Activated naive CD4-positive, alpha-beta T cell treated with anti-CD3 and anti-CD28 coated beads for 36 hours (primary cell): ENCODE measurements at places on chromosomes 1 and 21.

GRCh38 chr1:72284348-72285073 lies 2.2 kb upstream of the NEGR1 start:
- DNase-seq, result peak; percentile 74

DNA sequence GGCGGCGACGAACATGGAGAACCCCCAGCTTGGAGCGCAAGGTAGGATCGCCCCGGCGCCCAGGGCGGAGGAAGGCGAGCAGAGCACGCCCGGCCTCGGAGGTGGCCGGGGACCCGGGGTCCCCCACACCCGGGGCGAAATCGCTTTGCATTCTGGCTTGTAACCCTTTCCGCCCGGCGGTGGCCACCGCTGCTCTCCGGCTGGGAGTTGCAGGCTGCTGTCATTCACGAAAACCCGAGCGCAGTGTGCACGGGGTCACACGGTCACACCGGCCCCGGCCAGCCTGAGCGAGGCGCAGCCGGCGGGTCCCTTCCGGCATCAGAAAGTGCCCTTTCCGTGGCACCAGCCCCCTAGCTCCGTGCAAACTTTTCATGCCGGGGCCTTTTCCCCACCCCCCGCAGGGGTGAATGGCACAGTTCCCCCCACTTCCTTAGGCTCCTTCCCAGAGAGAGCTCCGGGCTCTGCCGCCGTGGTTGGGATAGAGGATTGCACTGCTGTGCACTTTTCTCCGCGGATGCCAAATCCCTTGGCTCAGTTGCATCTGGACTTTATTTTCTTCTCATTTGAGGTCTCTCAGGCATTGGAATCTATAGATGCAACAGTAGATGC lies 802 bp downstream of the KAZN start:
- DNase-seq, result no peak

GRCh38 chr1:2921970-2922686 lies 99.1 kb upstream of the ACTRT2 start:
- peak; percentile 31 for DNase-seq

DNA sequence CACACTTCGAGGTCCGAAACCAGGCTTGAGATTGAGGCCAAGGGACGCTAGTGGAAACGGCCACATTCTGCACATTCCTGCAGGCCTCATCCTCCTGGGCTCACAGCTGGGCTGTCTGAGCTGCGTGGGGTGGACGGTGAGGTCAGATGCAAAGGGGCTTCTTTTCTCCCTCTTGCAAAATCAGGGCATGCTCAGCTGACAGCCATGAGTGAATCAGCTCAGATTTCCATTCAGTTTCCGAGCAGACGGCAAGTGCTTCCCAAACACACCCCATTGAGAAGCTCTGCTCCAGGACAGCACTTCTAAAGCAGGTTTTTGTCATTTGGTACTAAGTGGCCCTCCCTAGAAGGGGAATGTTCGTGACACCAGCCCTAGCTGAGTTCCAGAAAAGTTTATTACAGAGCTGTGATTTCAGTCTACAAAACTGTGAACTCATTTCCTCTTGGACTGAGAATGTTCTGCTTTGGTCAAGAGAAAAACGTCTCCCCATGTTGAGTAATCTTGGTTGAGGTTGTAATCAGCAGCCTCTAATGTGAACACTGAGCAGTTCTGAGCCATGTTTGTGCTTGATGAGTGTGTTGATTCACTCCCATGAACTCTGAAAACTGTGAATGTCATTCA lies 10.0 kb downstream of the PDPN start:
- DNase-seq, result no peak

DNA sequence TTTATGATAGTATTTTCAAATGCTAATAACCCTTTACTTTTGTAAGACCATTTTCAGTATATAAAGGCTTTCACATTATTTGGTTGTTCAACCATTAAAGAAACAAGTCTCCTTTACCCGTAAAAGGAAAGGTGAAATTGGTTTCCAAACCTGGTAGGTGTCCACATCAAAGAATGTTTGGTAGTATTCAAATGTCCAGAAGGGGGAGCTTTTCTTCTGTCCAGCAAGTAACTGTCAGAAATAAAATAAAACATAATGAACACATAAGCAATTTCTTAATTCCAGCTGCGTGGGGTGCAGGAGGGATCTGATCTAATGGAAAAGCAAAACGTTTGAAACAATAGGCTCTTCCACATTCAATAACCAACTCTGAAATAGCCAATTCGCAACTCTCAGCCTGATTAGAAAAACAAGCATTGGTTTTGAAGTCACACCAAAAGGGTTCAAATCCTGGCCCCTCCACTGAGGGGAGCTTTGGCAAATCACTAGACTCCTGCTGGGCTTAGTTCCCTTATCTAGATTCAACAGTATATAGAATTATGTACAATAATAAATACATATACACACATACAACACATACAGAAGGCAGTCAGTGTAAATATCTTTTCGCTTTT lies 11.0 kb downstream of the YIPF1 start:
- no peak for DNase-seq

DNA sequence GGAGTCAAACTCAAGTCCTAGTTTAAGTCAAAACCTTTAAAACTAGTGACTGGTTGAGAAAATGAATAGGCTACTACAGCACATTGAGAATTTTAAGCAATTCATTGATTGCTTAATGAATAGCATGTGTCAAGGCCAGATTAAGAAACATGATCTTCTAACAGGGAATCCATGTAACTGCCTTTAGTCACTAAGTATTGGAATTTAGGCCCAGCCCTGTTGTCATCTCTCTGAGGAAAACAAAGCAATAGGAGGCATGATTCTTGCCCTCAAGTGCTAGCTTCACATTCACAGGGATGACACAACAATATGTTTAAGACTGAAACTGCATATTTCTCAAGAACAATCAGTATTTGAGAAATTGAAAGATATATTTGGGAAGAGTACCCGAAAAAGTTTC lies 70.0 kb upstream of the PTGS2 start:
- DNase-seq, result no peak

DNA sequence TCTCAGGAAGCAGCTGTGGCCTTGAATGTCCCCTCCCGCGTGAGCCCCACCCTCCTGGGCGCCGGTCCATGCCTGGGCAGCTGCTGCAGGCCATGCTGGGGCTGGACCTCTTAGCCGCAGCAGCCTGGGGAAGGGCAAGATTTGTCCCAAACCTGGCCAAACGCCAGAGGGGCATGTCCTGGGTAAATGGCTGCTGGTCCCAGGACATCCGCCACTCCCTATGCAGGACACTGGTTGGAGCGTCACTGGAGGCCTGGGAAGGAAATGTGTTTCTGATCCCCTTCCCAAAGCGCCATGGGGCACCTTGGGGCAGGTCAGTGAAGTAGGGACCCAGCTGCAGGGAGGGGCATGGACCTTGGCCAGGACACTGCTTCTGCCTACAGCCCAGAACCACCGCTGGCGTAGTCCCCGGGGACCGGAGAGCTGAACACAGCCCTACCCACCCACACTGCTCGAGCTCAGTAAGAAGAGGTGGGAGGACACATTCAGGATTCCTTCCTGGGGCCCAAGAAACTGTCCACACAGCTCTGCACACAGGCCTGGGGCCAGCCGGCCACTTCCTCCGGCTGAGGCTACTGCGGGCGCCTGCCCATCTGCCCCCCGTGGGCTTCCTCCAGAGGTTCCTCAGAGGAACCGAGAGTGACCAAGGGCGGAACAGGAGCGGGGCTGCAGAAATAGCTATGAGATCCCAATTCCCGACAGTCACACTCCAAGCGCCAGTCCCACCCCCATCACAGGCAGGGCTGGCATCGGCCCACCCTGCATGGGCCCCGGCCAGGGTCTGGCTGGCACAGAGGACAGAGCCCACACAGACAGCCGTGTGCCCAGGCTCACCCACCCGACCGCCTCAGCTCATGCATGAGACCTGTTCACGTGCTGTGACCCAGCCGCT lies 10.8 kb upstream of the PLEKHG5 start:
- no peak for DNase-seq

GRCh38 chr1:18491168-18491567 lies 10.4 kb downstream of the KLHDC7A start:
- no peak for DNase-seq

DNA sequence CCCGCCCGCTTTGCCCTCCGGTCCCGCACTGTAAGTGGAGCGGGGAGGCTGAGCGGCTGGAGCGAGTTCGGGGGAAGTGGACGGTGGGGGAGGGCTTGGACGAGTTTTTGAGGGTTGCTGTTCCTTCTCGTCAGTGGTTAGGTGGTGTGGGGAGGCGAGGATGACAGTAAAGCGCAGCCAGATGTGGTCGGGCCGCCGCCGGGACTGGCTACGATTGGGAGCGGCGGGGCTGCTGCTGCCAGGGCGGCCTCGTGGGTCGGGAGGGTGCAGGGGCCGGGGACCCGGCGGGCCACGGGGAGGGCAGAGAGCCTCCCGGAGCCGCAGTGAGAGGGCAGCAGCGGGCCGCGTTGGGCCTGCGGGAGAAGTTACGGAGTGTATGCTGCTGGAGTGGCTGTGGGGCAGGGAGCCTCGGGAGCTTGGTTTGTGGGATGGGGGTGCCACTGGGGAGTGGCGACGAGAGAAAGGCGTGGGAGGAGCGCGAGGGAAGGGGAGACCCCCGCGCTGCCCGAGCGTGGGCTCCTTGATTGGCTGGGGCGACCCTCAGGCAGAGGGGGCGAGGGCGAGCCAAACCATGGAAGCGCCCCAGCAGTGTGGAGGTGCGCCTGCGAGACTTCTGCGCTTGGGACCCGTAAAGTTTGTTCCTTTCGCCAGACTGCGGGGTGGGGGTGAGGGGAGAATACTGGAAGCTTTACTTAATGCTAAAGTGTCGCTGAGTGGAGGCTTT lies 2.1 kb downstream of the ADGRL2 start:
- no peak for DNase-seq

- DNase-seq, result no peak
Measured at GRCh38 chr1:58895559-58896145, 111.8 kb upstream of the JUN start.
